Stimulated activated CD4-positive, alpha-beta T cell treated with anti-CD3 and anti-CD28 coated beads, Interleukin-1b, Interleukin-23, amount 100 ng/mL, for 1 hour (primary cell): ENCODE measurements at places on chromosomes 12 and 14.

- DNase-seq, result no peak
Observed at GRCh38 chr12:68579254-68579653, 31.4 kb upstream of the RAP1B start.

- DNase-seq, result no peak
Observed at GRCh38 chr14:53529519-53529918, 376.4 kb upstream of the DDHD1 start.

GRCh38 chr14:79354336-79354735 lies 857.0 kb downstream of the DIO2 start:
- no peak for DNase-seq

DNA sequence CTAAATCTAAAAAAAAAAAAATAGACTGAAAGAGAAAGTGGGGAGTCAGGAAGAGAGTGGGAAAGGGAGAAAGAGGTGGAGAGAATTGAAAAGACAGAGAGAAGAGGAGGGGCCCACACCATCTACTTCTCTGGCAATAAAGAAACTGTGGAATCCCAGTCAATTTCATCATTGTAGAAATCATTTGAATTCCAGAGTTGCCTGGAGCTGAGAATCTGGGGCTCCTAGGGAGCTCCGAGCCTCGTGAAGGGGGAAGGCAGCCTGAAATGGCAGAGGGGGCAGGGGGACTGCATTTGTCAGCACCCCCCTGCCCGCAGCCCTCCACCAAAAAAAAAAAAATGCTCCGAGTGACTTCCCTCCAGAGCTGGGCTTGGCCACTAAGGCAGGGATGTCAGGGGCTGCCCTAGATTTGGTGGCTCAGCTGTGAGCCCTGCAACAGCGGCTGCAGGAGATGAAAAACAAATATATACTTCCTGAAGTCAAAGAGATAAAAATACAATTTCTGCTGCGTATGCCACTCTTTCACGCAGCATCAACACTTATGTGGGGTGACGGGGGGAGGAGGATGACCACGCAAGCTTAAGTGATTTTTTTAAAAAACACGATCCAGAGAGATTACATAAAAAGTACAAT lies 80.5 kb downstream of the BCL11B start:
- DNase-seq, result no peak

GRCh38 chr12:87136330-87136976 lies 880.3 kb upstream of the MGAT4C start:
- no peak for DNase-seq

DNA sequence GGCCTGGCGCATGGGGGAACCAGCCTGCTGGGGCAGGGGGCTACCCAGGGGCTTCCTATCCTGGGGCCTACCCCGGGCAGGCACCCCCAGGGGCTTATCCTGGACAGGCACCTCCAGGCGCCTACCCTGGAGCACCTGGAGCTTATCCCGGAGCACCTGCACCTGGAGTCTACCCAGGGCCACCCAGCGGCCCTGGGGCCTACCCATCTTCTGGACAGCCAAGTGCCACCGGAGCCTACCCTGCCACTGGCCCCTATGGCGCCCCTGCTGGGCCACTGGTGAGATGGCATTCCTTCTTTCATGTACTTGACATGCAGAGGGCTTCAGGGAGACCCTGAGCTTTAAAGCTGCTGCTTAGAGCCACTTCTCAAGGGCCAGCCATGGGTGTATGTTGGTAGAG lies 9.0 kb downstream of the LGALS3 start:
- no peak for DNase-seq

GRCh38 chr12:53791735-53792326 lies 40.1 kb upstream of the CISTR start:
- peak; percentile 22 for DNase-seq
